ENCODE measurements at places on chromosomes 5 and 9.

- no peak for DNase-seq
Observed at GRCh38 chr9:110648696-110649095, 19.9 kb upstream of the MUSK start.

DNA sequence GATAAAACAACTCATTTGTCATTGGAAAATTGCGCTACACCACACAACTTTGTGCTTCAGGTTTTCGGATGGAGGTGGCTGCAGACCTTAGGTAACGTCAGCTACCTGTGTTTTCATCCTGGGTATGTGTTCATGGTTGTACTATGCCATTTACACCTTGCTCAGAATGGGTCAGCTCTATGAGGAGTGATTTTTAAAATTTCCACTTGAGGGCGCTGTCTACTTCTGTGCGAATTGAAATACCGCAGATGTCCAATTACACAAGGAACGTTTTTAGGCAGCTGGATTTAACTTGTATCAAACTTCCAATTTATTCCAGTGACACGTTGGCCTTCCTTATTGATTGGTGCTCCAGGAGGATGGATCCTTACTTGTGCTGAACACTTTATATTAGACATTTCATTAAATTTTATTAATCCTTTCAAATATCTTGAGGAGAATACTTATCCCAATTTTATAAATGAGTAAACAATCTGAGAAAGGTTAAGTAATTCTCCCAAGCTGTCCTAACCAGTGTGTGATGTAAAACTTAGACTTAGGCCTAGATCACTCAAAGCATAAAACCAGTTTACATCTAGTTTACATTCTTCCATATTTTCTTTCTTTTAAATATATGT, 23.4 kb downstream of the DMRTA1 start:
- no peak for DNase-seq

DNA sequence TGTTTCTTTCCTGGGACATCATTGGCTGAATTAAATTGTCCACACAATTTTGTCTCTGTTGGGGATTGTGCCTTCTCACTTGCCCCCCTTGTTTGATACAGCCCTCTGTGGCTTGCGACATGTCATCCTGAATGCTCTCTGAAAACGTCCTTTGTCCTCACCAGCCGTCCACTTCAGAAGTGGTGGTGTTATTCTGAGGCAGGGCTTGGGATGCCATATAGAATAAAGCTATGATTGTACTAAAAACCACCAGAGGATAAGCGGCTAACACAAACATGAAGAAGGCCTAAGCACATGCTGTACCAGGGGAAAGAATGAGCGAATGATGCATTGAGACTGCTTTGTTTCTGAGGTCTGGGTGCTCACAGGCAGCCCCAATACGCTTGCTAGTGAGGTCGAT, 3.5 kb upstream of the SNX30 start:
- no peak for DNase-seq

DNA sequence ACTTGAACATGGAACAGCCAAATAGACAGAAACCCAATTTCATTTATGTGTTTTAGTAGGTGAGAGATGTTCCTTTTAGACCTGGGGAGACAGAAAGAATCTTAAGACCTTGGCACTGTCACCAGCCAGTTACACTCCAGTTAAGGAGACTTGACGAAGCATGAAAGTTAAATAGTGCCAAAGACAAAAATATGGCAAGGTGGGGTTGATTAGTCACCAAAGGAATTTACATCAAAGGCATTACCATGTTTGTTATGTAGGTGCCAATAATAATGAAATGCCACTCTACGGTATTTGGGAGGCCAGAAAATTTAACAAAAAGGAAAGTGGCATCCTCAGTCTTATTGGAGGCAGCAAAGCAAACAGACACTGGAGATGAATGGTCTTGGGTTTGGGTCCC, 9.2 kb upstream of the IL12B start:
- DNase-seq = no peak

DNA sequence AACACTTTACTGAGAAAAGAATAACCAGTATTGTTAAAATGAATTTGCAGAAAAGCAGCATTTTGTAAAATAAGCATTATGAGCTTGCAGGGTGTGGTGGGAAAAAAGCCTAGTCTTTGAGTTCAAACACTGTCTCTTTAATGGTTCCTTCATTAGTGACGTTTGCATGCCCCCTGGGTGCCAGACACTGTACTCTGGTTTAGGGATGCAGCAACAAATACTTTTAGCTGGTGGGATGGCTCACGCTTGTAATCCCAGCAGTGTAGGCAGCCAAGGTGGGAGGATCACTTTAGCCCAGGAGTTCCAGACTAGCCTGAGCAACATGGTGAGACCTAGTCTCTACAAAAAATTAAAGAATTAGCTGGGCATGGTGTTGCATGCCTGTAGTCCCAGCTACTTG, 62.3 kb downstream of the MAST4 start:
- DNase-seq = no peak

All from SHP77 (cell line).